Stimulated activated CD8-positive, alpha-beta memory T cell treated with anti-CD3 and anti-CD28 coated beads, Interleukin-7, amount 100 ng/mL, for 4 hours (primary cell): ENCODE measurements at places on chromosomes 6 and 20.

- DNase-seq: no peak
Measured at GRCh38 chr20:953742-954141, 37.6 kb upstream of the ANGPT4 start.

- no peak for DNase-seq
Measured at GRCh38 chr6:2157441-2158127, 87.8 kb downstream of the GMDS start.

DNA sequence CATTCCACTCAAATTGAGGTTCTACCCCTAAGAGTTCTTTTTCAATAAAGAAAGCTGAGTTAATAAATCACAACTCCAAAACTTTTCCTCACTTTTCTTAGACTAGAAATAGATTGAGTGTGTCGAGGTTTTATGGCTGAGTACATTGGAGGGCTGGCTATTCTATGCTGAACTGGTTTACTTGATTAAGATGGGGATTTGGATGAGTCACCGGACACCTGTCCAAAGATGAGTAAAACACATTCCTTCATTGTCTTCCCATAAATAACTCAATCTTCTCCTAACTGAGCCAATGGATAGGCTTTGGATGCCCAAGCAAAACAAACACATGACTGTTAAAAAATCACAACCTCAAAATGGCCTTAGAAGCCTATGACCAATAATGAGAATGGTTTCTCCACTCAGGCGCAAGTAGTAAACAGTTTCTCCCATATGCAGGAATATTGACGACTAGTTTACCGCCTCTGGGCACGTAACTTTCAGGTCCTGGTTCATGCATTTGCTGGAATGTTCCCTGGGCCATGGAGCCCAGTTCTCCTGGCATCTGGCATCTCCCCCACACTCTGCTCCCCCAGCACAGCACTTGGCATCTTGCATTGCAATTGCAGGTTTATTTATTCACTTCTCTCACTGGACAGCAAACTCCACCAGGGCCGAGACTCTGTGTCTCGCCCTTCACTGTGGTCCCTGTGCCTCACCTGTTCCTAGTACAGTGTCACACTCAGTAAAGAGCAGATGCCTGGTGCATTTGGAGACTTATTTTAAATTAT is 43.9 kb downstream of the BCAS1 start:
- no peak for DNase-seq

DNA sequence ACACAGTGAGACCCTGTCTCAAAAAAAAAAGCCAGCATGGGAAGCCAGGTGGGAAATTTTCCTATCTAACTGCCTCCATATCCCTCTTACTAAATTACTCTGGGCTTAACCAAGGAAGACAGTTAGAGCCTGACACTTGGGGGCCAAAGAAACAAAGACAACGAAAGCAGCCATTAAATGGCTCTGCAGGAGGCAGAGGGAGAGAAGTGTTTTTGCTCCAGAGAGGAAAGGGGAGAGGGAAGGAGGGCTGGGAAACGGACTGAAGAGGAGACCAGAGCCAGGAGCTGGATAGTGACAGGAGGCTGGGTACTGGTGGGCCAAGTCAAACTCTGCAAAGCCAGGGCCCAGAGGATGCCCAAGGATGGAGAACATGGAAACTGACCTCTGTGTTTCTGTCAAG is 10.7 kb upstream of the TGIF2 start:
- DNase-seq: no peak

- DNase-seq: no peak
Measured at GRCh38 chr6:117072781-117073180, 192.6 kb upstream of the VGLL2 start.

GRCh38 chr6:170177772-170178560 is 112.9 kb downstream of the DLL1 start:
- DNase-seq: no peak

DNA sequence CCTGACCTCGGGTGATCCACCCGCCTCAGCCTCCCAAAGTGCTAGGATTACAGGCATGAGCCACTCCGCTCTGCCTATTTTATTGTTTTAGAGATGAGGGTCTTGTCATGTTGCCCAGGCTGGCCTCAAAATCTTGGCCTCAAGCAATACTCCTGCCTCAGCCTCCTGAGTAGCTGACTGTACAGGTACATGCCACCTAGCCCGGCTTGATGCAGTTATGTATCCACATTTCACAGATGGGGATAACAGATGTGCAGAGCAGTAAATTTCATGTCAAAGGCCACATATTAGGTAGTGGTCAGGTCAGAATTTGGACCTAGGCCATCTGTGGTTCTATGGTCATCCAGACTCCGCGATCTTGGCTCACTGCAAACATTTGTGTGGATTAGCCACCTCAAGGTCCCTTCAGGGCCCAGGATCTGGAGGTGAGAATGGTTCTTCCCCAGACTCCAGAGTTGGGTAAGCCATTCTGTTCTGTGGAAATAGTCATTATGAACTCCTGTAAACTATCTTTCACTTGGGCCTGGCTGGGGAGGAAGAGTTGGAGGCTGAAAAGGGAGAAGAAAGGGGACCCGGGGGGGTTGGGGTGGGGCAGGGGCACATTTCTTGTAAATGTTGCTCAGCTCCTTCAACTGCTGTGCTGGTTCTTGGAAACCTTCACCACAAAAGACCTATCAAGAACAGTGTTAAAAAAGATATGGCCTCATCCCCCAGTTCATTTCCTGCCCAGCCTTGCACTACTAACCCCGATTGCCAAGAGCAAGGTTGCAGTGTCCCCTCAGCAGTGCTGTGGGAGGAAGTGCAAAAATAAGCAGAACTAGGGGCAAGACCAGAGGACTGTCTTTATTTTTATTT is 13.0 kb downstream of the PIM1 start:
- peak; percentile 55 for DNase-seq

DNA sequence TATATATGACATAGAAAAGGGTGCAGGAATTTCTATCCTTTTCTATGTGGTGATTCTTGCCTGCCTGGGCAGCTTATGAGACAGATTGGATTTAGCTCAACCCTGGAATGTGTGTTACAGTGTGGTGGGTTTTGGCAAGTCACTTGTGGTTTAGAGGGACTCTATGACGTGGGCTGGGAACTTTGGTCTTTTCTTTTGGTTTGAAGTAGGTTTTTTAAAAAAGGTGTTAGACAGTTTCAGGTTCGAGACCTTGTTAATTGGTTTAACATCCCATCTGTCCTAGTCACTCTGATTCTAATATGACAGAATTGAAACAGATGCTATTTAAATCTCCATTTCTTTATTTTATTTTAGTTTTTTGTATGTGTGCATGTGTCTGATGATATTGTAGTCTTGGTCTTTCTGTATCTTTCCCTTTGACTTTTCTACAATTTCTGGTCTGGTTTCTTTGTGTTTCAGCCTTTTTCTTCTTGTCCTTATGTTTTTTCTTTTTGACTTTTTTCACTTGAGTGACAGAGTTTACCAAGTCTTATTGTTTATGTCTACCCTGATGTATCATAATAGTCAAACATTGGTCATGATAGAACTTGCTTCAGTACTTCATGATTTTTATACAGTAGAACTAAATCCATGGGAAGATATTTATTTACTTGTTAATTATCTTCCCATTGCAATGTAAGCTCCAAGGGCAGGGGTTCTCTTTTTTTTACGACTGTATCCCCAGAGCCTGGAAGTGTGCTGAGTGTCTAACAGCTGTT is 174.3 kb downstream of the CDKAL1 start:
- DNase-seq: no peak
